ENCODE measurements at places on chromosomes 1 and 21. TPM values are rescaled to one million over a fixed set of nuclear protein-coding genes. Genes with fewer than 3 reads are reported as not detected.

DNA sequence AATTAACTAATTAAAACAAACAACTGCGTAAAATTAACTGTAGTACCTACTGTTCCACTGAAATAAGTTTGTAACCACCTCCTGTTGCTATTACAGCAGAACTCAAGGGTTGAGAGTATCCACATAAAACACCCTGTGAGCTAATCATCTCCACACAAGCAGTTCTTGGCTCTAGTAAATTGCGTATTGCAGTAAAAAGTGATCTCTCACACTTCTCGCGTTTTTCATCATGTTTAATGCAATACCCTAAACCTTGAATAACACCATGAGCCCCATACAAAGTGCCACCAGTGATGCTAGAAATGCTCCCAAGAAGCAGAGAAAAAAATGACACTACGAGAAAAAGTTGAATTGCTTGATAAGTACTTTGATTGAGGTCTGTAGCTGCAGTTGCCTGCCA, 29.3 kb upstream of the CEP350 start:
- peaks cover 23% of the 10 kb centered on the region for H3K36me3 ChIP-seq
- H3K27ac ChIP-seq = no peak overlapping the region
- no peaks in the 10 kb centered on the region for H3K4me1 ChIP-seq
- H3K27me3 ChIP-seq = no peaks in the 10 kb centered on the region
- H3K4me3 ChIP-seq = no peak overlapping the region

GRCh38 chr1:218211241-218211640, 73.9 kb upstream of the RRP15 start:
- DNase-seq = no peak

DNA sequence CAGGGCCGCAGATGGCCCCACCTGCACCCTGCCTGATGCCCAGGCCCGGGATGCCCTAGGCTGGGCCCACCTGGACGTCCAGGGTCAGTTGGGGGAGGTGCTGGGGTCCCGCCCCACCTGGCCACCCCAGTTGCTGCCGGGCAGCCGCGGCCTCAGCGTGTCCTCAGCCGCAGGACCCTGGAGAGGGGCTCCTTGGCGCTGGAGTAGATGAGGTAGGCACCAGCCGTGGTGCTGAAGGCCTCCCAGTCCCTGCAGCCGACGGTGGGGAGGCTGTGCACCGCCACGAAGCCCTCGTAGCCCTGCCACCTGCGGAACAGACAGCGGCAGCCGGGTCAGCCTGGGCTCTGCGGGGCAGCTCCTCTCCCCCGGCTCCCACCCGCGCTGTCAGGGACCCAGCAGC, 40.4 kb downstream of the KRTAP10-1 start:
- no peaks in the 10 kb centered on the region for H3K36me3 ChIP-seq
- peaks cover 19% of the 10 kb centered on the region for H3K4me1 ChIP-seq
- no peak overlapping the region for H3K27ac ChIP-seq
- DNase-seq = no peak
- H3K27me3 ChIP-seq = peaks cover 73% of the 10 kb centered on the region

DNA sequence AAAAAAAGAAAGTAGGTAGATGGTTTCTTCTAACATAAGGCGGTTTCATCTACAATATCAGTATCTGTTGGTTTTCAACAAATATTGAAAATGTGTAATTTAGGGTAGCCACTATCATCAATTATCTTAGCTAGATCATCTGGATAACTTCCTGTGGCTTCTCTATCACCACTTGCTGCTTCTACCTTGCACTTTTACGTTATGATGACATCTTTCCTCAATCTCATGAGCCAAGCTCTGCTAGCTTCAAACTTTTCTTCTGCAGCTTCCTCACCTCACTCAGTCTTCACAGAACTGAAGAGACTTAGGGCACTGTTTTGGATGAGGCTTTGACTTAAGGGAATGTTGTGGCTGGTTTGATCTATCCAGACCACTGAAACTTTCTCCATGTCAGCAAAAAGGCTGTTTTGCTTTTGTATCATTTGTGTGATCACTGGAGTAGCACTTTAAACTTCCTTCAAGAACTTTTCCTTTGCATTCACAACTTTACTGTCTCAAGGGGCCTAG, 144.9 kb upstream of the HP1BP3 start:
- no peak overlapping the region for H3K27ac ChIP-seq
- H3K4me3 ChIP-seq = no peak overlapping the region
- H3K27me3 ChIP-seq = no peaks in the 10 kb centered on the region
- H3K36me3 ChIP-seq = peaks cover 16% of the 10 kb centered on the region

DNA sequence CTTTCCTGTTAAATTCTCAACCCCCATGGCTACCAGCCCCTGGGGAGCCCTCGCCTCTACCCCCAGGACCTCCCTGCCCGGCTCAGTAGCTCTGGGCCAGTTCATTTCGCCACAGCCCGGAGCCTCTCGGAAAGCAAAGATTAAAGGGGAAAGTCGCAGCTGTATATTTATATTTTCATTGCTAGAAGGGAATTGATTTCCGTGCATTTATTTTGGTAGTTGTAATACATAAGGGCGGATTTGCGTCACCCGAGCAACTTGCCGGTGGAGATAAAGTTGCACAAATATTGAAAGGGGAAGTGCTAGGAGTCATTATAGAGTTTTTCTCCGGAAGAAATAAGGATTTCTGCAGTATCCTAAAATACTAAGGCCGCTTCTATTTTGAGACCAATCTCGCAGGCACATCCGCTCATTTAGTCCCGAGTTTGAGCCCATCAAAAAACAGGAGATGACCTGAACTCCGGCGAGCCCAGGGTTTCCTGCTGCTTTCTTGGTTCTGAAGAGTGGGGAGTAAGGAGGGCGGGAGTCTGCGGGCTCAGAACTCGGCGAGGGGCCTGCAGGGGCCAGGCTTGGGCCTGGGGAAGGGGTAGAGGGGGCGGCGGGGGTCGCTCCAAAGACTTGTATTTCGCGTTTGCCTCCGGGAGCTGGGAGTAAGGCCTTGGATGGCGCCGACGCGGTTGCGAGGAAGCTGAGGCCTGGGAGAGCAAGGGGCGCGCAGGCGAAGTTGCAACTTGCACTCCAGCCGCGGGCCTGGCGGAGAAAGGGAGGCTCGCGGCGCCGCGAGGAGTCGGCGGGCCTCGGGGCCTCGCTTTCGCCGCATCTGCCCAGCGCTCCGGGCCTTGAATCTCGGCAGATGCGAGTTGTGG, 2.5 kb upstream of the HLX start:
- peak overlapping the region; percentile 16 for H3K27ac ChIP-seq
- H3K27me3 ChIP-seq = peaks cover 62% of the 10 kb centered on the region
- no peaks in the 10 kb centered on the region for H3K36me3 ChIP-seq
- peaks cover 52% of the 10 kb centered on the region for H3K4me1 ChIP-seq
- peak overlapping the region; percentile 18 for H3K4me3 ChIP-seq

- peak overlapping the region; percentile 95 for H3K27ac ChIP-seq
- peaks cover 41% of the 10 kb centered on the region for H3K4me1 ChIP-seq
- DNase-seq = no peak
- H3K36me3 ChIP-seq = no peaks in the 10 kb centered on the region
Observed at GRCh38 chr1:175191659-175192058, 917 bp downstream of the KIAA0040 start.

TCHH gene
- total RNA-seq = not detected

EFNA3 gene
- total RNA-seq = not detected

SMG5 gene
- 29.8 TPM for total RNA-seq

SPTA1 gene
- 3.3 TPM for total RNA-seq

DMBX1 gene
- total RNA-seq = not detected

MRPL55 gene
- total RNA-seq = 41.5 TPM

KCNC4 gene
- 6.5 TPM for total RNA-seq

GRCh38 chr1:57307392-57308170, 116.3 kb downstream of the DAB1 start:
- no peaks in the 10 kb centered on the region for H3K36me3 ChIP-seq
- H3K4me1 ChIP-seq = no peaks in the 10 kb centered on the region
- no peaks in the 10 kb centered on the region for H3K27me3 ChIP-seq
- H3K4me3 ChIP-seq = no peak overlapping the region

- no peaks in the 10 kb centered on the region for H3K27me3 ChIP-seq
- DNase-seq = peak; percentile 91
- peaks cover 18% of the 10 kb centered on the region for H3K4me1 ChIP-seq
- H3K4me3 ChIP-seq = no peak overlapping the region
Observed at GRCh38 chr1:107669996-107670395, 295.0 kb downstream of the VAV3 start.

DNA sequence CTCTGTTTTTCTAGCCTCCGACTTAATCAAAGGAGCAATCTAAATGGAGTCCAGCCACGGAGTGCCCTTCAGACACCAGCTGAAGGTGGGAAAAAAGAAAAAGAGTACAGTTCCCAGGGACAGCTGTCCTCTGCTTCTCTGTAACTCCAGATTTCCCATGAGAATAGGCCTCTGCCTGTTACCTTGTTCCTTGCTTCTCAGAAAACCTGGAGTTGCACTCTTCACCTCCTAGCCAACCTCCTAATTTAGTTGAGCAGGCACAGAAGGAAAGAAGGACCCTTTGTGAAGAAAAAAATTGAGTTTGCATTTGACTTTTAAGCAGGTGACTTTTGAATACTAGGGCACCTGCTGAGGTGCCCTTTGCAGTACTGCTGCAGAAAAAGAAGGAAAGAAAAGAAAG, 8.3 kb downstream of the BARHL2 start:
- no peak for DNase-seq
- no peaks in the 10 kb centered on the region for H3K36me3 ChIP-seq
- H3K27me3 ChIP-seq = peaks cover 92% of the 10 kb centered on the region
- no peak overlapping the region for H3K4me3 ChIP-seq
- H3K4me1 ChIP-seq = peaks cover 20% of the 10 kb centered on the region

DNA sequence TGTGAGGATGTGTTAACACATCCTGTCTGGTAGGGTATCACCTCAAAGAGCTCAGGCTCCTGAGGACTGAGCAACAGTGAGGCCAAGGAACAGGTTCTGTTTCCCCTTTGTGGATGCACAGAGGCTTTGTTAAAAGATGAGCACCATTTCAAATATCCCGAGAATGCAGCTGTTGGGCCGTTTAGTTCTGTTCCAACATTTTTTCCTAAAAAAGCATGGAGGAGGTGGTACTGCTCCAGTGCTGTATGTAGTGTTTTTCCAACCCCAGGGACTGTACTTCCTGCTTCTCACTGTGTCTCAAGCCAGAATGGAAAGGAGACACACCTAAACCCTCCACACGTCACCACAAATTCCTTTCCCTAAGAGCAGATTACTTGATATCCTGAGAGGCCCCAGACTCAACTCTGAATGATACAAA, 53.8 kb upstream of the BCL10 start:
- DNase-seq = no peak
- no peaks in the 10 kb centered on the region for H3K36me3 ChIP-seq
- H3K4me3 ChIP-seq = no peak overlapping the region
- no peaks in the 10 kb centered on the region for H3K27me3 ChIP-seq
- peak overlapping the region; percentile 63 for H3K27ac ChIP-seq
- H3K4me1 ChIP-seq = peaks cover 27% of the 10 kb centered on the region

DNA sequence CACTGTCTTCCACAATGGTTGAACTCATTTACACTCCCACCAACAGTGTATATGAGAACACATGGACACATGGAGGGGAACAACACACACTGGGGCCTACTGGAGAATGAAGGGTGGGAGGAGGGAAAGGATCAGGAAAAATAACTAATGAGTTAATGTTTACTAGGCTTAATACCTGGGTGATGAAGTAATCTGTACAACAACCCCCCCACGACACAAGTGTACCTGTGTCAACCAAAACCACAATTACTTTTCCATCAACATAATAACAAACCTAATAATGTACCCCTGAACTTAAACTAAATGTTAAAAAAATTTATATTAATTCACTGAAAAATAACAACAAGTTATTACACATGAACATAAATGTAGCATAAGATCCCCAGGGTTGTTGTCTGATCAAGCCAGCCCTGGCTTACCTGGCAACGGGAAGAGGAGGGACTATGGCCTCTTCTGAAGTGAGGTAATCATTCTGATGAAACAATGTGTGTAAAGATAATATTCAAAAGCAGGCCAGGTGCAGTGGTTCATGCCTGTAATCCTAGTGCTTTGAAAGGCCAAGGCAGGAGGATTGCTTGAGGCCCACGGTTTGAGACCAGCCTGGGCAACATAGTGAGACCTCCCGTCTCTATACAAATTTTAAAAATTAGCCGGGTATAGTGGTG, 40.8 kb upstream of the HEATR1 start:
- no peaks in the 10 kb centered on the region for H3K36me3 ChIP-seq
- no peak overlapping the region for H3K27ac ChIP-seq
- no peaks in the 10 kb centered on the region for H3K27me3 ChIP-seq
- H3K4me3 ChIP-seq = no peak overlapping the region

DNA sequence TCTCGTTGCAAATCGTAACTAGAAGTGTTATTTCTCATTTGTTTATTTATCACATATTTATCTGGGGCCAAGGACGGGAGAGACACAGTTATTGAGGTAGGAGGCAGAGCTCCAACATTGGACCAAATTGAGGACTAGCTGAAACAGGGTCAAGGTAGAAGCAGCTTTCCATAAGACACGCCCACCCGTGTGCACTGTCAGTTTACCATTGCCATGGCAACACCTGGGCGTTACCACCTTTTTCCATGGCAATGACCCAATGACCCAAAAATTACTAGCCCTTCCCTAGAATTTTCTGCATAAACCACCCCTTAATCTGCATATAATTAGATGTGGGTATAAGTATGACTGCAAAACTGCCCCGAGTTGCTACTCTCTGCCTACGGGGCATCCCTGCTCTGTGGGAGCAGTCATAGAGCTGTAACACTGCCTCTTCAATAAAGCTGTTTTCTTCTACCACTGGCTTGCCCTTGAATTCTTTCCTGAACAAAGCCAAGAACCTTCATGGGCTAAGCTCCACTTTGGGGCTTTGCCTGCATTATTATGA, 72.7 kb downstream of the FBXO2 start:
- H3K36me3 ChIP-seq = no peaks in the 10 kb centered on the region
- H3K4me1 ChIP-seq = no peaks in the 10 kb centered on the region
- no peak for DNase-seq
- H3K27ac ChIP-seq = no peak overlapping the region

PGBD5 gene
- 0.37 TPM for total RNA-seq

DNA sequence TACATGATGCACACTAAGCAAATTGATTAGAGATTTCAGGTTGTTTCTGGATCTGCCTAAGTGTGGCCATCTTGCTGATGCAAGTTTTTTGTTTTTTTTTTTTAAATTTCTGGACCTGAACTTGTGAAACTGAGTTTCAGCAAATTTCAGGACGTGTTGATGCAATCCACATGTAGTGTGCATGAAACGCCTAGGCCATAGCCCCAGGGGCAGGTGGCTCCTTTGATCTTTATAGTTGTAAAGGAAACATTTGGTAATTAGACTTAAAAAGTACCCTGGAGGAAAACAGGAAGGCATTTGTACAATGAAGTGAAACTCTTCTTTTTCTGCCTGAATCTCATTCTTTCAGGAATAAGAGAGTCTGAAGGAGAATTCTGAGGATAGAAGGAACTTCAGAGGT, 162.2 kb upstream of the LHX8 start:
- H3K27ac ChIP-seq = no peak overlapping the region
- H3K36me3 ChIP-seq = no peaks in the 10 kb centered on the region
- H3K27me3 ChIP-seq = no peaks in the 10 kb centered on the region
- DNase-seq = no peak
- no peaks in the 10 kb centered on the region for H3K4me1 ChIP-seq

GUCA2A gene
- not detected for total RNA-seq

CHIA gene
- total RNA-seq = 23.2 TPM

GRCh38 chr1:32142446-32143301, 34.8 kb downstream of the KPNA6 start:
- peak overlapping the region; percentile 22 for H3K27ac ChIP-seq
- peak; percentile 31 for DNase-seq
- no peak overlapping the region for H3K4me3 ChIP-seq

KRTAP21-2 gene
- total RNA-seq = not detected

ZNF697 gene
- total RNA-seq = 10.4 TPM

GFI1 gene
- 1.3 TPM for total RNA-seq

- peaks cover 46% of the 10 kb centered on the region for H3K4me1 ChIP-seq
- DNase-seq = no peak
- no peaks in the 10 kb centered on the region for H3K36me3 ChIP-seq
- H3K4me3 ChIP-seq = no peak overlapping the region
Observed at GRCh38 chr1:54485416-54485815, 62.6 kb upstream of the ACOT11 start.

GRCh38 chr1:204645251-204645650, 40.3 kb downstream of the LRRN2 start:
- no peaks in the 10 kb centered on the region for H3K27me3 ChIP-seq
- H3K27ac ChIP-seq = no peak overlapping the region
- H3K4me1 ChIP-seq = no peaks in the 10 kb centered on the region

All from stomach (tissue), 19 donors.